ENCODE measurements at places on chromosomes 2 and 18. TPM values are rescaled to one million over a fixed set of nuclear protein-coding genes. Genes with fewer than 3 reads are reported as not detected.

Gene CRYGC
- not detected for total RNA-seq

Gene NEB
- 0.09 TPM for total RNA-seq

Gene SERPINB12
- not detected for total RNA-seq

Gene SERPINB2
- total RNA-seq, result not detected
